Ecto neural progenitor cell (in vitro differentiated cells): ENCODE measurements at places on chromosomes 5 and 9.

DNA sequence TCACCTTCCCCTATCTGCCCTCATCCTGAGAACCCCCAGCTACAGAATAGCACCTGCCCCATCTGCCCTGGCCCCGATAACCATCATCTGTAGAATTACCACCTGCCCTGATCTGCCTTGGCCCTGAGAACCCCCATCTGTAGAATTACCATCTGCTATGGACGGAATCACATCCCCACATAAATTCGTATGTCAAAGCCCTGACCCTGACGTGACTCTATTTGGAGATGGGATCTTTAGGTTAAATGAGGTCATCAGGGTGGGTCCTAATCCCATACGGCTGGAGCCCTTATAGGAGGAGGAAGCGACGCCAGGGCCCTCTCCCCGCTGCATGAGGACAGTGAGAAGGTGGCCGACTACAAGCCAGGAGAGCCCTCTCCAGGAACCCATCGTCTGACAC is 32.6 kb downstream of the SARDH start:
- DNase-seq, result no peak

GRCh38 chr5:111254613-111255012 is 30.4 kb downstream of the CAMK4 start:
- no peak for DNase-seq

GRCh38 chr9:129567842-129568559 is 52.9 kb downstream of the C9orf50 start:
- peak; percentile 71 for DNase-seq

DNA sequence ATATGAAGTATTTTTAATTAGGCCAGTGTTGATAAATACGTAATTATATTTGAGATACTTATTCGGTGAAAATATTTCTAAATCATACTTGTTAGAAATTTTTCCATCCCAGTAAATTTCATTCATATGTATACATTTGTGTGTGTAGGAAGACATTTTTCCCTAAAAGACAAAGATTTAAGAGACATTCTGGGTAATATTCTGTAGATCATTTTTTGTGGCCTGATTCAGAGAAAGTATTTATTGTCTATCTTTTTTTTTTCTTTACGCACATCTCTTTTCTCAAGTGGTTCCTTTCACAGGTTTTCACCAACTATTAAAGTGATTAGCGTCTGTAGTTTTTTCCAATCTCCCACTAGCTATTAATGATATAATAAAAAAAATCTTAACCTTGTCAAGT is 224.1 kb downstream of the MEF2C start:
- DNase-seq, result no peak

DNA sequence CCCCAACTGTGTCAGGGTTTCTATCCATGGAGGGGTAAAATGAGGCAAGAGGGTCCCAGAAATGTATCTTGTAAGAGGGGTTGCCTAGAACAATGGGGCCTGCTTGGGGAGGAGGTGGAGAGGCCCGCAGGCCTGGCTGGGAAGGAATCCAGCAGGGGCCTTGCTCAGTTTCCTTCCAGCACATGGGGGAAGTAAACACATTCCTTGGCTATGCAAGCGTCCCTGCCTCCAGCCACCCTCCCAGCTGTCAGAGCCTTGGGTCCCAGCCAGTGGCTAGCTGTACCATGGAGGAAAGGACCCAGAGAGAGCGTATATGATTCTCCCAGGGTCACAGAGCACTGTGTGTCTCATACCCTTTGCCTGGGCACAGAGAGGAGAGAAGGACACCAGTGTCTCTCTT is 71.1 kb upstream of the IL17B start:
- DNase-seq, result no peak

- DNase-seq, result peak; percentile 78
Measured at GRCh38 chr5:114055318-114056184, 306.3 kb upstream of the KCNN2 start.

- no peak for DNase-seq
Measured at GRCh38 chr9:69093471-69094103, 58.0 kb downstream of the FXN start.

GRCh38 chr5:125756456-125756855 is 666.8 kb upstream of the GRAMD2B start:
- no peak for DNase-seq

DNA sequence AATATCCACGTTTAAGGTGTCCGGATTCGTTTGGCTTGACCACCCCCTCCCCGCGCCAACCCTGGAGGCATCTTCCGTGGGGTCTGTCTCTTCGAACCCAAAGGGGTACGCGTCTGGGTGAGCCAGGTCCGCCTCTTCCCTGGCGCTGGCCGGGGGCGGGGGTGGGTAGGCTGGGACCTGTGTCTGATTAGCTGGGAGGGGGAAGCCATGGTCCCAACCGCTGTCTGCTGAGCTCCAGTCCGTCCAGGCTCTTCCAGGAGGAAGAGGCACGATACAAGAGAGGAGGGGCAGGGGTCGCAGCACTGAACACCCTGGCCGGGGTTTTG is at the start of gene LVRN:
Gene LVRN, plus strand, starts transcription at position 237 of the 326 bp plus-strand sequence. CDS start 143 bp downstream, outside the sequence.
- no peak for DNase-seq

- DNase-seq, result no peak
Measured at GRCh38 chr5:173291722-173292658, 36.2 kb downstream of the STC2 start.

- DNase-seq, result no peak
Measured at GRCh38 chr9:6805532-6805931, 47.8 kb downstream of the KDM4C start.

DNA sequence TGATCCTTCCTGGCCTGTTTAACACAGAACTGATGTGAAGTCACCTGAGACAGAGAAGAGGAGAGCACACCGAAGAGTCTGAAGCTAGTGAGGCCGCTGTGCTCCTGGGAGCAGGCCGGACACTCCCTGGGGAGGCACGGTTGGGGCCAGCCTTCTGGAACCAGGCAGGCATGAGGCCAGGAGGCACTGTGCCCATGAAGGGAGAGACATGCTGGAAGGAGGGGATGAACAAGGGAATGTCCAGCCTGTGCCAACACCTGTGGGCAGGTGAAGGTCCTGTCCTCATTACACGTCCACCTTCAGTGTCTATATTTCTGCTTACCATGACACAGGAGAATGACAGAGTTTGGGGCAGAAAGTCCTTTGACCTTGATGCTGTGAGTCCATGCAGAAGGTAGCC is 183.8 kb upstream of the S1PR3 start:
- DNase-seq, result peak; percentile 25

DNA sequence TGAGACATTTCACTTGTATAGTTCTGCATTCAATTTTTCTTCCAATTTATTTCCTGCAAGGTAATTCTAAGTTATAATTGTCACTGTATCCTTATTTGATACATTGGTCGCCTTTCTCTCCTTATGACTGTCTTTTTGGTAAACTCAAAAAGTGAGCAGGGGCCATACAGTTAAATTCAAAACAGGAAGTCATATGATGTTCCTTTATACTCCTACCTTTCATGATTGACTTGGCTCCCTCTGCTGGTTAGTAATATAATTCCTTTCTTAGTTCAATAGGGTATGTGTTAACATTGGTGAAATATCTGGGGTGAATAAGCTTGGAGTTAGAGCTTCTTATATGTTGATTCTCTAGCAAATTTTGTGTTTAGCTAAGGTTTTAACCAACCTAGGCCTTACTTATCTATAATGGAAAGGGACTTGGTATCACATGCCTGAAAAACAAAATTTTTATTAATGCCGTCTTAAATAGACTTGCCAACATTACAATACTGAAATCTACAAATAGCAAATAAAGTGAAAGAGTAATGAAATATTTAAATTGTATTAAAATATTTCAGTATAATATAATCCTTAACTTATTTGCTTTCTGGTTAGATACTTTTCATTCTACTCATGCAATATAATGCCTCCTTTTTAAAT is 6.0 kb upstream of the NIPBL start:
- DNase-seq, result no peak

DNA sequence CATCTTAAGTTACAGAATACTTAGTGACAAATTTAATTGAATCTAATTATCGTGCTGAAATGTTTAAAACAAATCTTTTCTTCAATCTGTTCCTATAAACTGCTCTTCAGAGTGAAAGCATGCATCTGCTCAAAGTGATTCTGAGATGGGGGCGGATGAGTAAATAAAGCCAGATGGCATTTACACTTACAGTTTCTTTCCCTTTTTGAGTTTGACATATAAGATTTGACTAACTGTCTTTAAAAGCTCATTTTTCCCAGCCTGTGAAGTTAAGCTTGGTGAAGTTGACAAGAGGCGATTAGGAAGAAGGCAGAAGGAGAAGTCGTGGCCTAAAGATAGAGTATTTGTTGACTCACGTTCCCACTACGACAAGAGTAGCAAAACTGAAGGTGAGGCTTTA is 137.4 kb downstream of the LPAR1 start:
- DNase-seq, result no peak

GRCh38 chr9:108069991-108070390 is 580.4 kb upstream of the KLF4 start:
- DNase-seq, result no peak

DNA sequence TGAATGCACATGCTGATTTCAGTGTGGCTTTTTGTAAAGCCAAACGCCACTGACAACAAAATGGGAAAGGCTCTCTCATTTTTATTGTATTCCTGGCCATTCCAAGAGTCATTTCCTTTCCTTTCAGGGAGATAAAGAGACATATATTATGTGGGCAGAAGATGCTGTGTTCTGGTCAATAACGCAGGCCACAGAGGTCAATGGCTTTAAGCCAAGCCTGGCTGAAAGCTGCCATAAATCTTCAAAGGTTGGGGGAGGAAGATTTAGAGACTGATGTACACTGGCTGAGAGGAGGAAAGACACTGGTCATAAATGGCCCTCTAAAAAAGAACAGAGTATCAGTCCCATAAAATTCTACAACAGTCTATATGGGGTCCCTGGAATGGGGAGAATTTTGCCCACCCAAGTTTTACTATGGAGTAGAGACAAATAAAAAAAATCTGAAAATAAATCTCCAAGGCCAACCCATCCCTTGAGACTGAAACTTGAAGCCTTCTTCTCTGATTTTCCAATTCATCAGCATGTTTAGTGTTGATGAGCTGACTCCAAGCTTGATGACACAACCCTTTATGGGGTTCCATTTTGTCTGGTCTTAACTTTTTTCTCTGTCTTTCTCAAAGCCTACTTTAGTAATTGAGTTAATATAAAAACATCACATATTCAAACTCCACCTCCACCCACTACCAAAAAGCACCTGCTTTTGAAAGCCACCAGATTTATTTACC is 152.1 kb upstream of the SLC24A2 start:
- DNase-seq, result no peak
